Urothelium cell line (cell line): ENCODE measurements at places on chromosomes 4 and X.
A peak's percentile ranks its signal among the peaks of the same experiment; 100 is the strongest.

- no peak for DNase-seq
Observed at GRCh38 chrX:24242649-24243175, 71.2 kb downstream of the SUPT20HL2 start.

DNA sequence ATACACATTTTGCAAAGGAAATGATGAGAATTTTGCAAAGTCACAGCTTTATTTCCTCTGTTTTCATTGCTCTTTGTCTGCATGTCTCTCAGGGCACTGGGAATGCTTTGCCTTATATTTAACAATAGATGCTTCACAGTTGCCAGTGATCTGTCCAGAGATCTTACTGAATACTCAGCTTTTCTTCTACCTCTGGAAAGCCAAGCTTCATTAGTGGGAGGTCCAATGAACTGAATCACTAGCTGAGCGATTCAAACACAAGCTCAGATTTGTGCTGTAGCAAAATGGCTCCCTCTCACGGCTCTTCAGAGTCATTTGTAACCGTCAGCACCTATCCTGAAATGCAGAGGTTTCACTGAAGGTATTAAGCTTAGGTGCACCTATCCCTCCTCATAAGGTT, 138.9 kb downstream of the DCLK2 start:
- DNase-seq, result no peak

DNA sequence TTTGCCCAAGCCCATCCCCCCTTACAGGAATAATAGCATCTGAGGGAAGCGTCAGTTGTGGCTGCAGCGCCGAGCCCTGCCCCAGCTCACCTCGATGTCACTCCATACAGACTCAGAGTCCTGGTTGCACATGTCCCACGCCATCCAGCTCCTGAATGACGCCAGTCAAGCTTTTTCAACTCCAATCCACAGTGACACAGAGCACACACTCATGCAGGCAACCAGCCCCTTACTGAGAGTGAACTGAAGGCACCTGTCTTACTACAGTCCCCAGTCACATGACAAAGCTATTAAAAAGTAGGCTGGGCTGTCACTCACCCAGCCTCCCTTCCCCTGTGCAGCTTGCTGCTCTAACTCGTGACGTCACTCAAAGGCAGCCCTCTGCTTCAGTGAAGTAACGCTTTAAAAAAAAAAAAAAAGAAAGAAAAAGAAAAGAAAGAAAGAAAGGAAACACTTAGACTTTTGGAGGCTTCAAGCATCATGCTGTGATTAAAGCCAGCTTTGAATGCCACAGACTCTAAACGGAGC, at the start of gene PPARGC1A:
Gene PPARGC1A, minus strand, starts transcription at position 234 of the 528 bp plus-strand sequence. Its CDS starts 90 bp downstream, at position 144.
- peak; percentile 53 for DNase-seq

DNA sequence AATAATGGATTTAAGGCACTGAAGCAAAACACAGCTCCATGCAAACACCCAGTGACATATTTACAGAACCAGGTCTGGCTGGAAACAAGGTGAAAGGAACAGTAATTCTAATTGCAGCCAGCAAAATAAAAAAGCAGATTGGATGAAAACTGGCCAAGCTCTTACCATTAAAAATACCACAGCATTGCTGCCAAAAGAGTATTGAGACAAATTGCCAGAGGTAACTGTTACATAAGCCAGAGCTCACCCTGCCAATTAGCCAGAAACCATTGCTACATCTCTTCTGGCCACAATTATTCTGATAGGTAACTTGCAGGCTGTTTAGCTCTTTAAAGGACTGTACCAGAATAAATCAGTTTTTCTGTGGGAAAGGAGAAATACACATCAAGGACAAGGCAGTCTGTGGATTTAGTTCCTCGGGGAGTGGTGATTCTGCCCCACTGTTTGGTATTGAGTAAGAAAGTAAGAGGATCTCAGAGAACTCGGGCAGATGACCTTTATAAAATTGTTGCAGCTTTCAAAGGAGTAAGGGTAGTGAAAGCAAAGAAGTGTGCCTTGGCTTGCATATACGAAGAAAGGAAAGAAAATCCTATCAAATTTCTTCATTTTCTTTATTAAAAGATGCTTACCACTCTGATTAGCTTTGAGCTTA, 369.5 kb downstream of the PPP3CA start:
- DNase-seq, result no peak
